ENCODE measurements at places on chromosomes 11 and 22. TPM values are rescaled to one million over a fixed set of nuclear protein-coding genes. Genes with fewer than 3 reads are reported as not detected.

MPZL3 gene
- polyA plus RNA-seq = 2.1 TPM

DKK3 gene
- 21.8 TPM for polyA plus RNA-seq

OVCH2 gene
- polyA plus RNA-seq = not detected

KBTBD3 gene
- polyA plus RNA-seq = 2.0 TPM

ABCG4 gene
- 0.10 TPM for polyA plus RNA-seq

SLC5A4 gene
- not detected for polyA plus RNA-seq

ARCN1 gene
- 107 TPM for polyA plus RNA-seq

MS4A15 gene
- polyA plus RNA-seq = not detected

GPR83 gene
- polyA plus RNA-seq = not detected

OR8G5 gene
- not detected for polyA plus RNA-seq

KDM4F gene
- polyA plus RNA-seq = not detected

SCO2 gene
- polyA plus RNA-seq = 0.92 TPM

SPTY2D1 gene
- polyA plus RNA-seq = 6.4 TPM

PLAAT2 gene
- polyA plus RNA-seq = 6.8 TPM

FERMT3 gene
- 12.4 TPM for polyA plus RNA-seq

SLC1A2 gene
- 3.1 TPM for polyA plus RNA-seq

PAMR1 gene
- 0.56 TPM for polyA plus RNA-seq

KRTAP5-7 gene
- not detected for polyA plus RNA-seq

TECTA gene
- 0.06 TPM for polyA plus RNA-seq

LRRC56 gene
- polyA plus RNA-seq = 2.1 TPM

SLC37A2 gene
- polyA plus RNA-seq = 2.6 TPM

FGF4 gene
- polyA plus RNA-seq = not detected

SEPTIN3 gene
- 1.4 TPM for polyA plus RNA-seq

FGF3 gene
- polyA plus RNA-seq = not detected

PLCB3 gene
- polyA plus RNA-seq = 14.3 TPM

CSF2RB gene
- 0.92 TPM for polyA plus RNA-seq

CCND1 gene
- 17.6 TPM for polyA plus RNA-seq

MMP1 gene
- polyA plus RNA-seq = 3.0 TPM

IL18 gene
- 33.9 TPM for polyA plus RNA-seq

HPS4 gene
- 13.4 TPM for polyA plus RNA-seq

HBE1 gene
- polyA plus RNA-seq = not detected

CECR2 gene
- polyA plus RNA-seq = 0.44 TPM

LINC01488 gene
- polyA plus RNA-seq = not detected

OR51B2 gene
- not detected for polyA plus RNA-seq

ROBO3 gene
- 14.2 TPM for polyA plus RNA-seq

TMPRSS6 gene
- polyA plus RNA-seq = 0.25 TPM

ZNF280A gene
- polyA plus RNA-seq = not detected

ADM gene
- 21.5 TPM for polyA plus RNA-seq

A4GALT gene
- 23.9 TPM for polyA plus RNA-seq

OR2AG1 gene
- not detected for polyA plus RNA-seq

POU2AF1 gene
- 7.0 TPM for polyA plus RNA-seq

UPK2 gene
- not detected for polyA plus RNA-seq

RSF1 gene
- polyA plus RNA-seq = 5.9 TPM

HYLS1 gene
- polyA plus RNA-seq = 2.9 TPM

OR51G1 gene
- not detected for polyA plus RNA-seq

IFITM10 gene
- 0.19 TPM for polyA plus RNA-seq

C22orf31 gene
- polyA plus RNA-seq = not detected

OOSP1 gene
- not detected for polyA plus RNA-seq

SGSM1 gene
- polyA plus RNA-seq = 0.80 TPM

SCN2B gene
- polyA plus RNA-seq = 0.12 TPM

UQCR10 gene
- polyA plus RNA-seq = 293 TPM

RPS25 gene
- 2,403 TPM for polyA plus RNA-seq

SLC17A6 gene
- not detected for polyA plus RNA-seq

TSSK2 gene
- 0.08 TPM for polyA plus RNA-seq

PACSIN3 gene
- polyA plus RNA-seq = 19.6 TPM
